ENCODE measurements at places on chromosomes 5 and 9.

DNA sequence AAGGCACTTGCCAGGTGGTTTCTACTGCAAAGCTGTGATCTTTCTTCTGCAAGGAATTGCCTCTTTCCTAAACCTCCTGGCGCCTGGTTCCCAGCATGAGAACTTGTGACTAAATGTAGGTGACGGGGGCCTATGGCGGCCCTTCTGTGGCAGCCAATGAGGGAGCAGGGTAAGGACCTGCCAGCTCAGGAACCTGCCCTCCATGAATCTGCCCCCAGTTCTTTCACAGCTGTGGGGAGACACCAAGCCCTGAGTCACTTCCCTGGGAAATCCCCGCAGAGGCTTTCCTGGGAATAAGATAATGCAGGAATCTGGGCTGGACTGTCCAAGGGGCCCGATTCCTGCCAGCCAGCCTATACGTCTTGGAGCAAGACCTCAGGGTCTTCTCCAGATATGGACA lies 56.7 kb upstream of the CTNNA1 start:
- no peak for DNase-seq

GRCh38 chr5:171813813-171814490 lies 28.3 kb downstream of the SMIM23 start:
- DNase-seq: no peak

DNA sequence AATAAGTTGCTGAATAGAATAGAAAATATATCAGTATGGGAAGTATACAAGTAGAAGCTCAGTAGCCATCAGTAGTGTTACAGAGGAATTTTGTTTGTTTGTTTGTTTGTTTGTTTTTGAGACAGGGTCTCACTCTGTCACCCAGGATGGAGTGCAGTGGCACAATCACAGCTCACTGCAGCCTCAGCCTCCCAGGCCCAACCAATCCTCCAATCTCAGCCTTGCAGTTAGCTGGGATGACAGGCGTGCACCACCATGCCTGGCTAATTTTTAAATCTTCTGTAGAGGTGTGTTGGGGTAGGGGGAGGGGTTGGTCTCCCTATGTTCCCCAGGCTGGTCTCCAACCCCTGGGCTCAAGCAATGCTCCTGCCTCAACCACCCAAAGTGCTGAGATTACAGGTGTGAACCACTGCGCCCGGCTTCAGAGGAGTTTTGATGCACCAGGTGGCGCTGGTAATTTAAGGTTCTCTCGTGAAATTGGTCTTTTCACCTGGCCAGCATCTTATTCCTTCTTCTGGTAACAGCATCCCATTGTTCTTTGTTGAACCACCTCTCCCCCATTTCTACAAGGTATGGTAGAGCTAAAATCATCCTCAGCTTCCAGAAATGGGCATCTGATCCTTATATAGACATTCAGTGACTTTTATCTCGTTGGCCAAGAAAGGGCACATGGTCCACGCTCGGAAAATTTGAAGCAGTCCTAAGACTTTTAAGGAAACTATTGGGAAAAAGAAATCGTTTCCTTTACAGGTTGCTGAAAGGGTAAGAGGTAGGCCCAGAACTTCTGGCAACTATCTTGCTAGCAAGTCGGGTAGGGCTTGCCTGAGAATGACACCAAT lies 157.1 kb downstream of the ARRDC3 start:
- DNase-seq: peak; percentile 10

GRCh38 chr5:102313912-102314311 lies 17.8 kb upstream of the SLCO4C1 start:
- DNase-seq: no peak

- peak; percentile 69 for DNase-seq
These were observed 548 bp downstream of the CEP120 start for GRCh38 chr5:123422433-123423277.

- no peak for DNase-seq
These were observed 5.5 kb upstream of the CEP120 start for GRCh38 chr5:123428521-123429220.

GRCh38 chr9:80554301-80554700 lies 982.5 kb downstream of the TLE4 start:
- no peak for DNase-seq

DNA sequence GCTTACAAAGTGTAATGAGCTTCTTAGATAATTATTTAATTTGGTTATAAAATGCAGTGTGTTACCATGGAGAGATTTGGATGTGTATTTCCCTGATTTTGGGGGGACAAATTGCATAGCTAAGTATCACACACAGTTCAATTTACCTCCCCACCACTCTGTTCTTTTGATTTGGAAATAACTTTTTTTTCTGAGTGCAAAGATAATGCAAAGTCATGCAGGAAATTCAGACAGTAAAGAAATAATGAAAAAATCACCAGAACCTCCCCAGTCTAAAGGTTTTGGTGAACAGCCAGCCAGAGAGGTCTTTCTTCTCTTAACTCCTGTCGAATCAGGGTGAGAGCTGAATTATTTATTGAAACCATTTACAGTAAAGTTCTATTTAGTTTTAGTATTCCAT lies 3.2 kb downstream of the ADGRV1 start:
- no peak for DNase-seq

- no peak for DNase-seq
These were observed 8.3 kb downstream of the GLE1 start for GRCh38 chr9:128512820-128513219.

DNA sequence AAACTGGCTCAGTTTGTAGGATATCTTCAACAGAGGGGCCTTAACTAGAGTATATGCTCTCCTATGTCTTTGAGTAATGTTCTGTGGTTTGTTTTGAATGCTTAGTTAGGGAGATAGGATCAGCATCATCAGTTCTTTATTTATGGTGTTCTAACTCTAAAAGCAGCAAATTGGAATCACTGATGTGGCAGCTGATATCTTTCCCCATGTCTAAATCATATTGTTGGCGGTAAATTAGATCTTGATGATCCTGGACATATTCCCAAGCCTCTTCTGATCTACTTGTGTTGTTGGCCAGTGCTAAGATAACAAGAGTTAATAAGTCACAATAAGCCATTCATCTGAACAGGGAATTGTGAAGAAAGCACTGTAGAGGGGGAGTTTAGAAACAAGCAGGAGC lies 332.4 kb upstream of the DAB2 start:
- no peak for DNase-seq

DNA sequence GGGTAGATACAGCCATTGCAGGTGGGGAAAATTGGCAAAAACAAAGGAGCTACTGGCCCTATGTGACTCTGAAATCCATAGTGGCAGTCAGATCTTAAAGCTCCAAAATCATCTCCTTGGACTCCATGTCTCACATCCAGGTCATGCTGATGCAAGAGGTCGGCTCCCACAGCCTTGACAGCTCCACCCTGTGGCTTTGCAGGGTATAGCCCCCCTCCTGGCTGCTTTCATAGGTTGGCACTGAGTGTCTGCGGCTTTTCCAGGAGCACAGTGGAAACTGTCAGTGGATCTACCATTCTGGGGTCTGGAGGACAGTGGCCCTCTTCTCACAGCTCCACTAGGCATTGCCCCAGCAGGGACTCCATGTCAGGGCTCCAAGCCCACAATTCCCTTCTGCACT lies 1190.1 kb downstream of the CDH12 start:
- no peak for DNase-seq
